Activated T-cell treated with anti-CD3 and anti-CD28 coated beads for 4 hours (primary cell): ENCODE measurements at places on chromosomes 2 and 18.

- DNase-seq, result no peak
Measured at GRCh38 chr2:33363325-33364298, 112.8 kb upstream of the RASGRP3 start.

DNA sequence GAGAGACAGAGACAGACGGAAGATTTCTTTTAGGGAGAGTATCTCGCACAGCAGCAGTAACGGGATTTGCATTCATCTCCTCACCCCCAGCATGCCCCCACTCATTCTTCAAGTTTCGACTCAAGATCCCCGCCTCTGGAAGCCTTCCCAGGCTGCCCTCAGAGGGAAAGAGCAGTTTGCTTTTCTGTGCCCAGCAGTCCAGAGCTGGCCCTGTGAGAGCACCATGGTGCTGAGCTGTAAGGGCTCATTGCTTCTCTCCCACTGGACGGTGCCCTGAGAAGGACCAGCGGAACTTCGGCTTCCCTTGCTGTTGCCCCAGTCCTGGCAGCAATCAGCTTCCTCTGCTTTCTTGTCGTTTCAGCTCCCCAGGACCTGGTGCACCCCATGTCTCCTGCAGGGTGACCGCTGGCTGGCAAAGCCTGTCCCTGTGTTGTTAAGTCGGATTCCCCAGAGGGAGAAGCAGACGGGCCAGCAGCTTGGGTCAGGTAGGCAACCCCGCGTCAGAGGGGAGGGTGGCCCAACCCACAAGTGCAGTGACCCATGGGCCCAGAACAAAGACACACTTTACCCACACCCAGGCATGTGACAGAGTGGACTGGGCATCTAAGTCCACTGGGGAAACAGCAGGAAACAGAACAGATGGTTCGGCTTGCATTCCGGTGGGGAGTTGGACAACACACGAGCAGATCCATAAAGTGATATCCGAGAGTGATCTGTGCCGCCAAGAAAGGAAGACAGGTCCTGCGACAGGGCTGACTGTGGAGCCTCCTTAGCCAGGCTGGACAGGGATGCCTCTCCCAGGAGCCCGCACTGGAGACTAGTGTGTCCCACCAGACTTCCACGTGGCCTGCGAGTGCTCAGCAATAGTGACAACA lies 36.6 kb downstream of the TMEM177 start:
- no peak for DNase-seq

DNA sequence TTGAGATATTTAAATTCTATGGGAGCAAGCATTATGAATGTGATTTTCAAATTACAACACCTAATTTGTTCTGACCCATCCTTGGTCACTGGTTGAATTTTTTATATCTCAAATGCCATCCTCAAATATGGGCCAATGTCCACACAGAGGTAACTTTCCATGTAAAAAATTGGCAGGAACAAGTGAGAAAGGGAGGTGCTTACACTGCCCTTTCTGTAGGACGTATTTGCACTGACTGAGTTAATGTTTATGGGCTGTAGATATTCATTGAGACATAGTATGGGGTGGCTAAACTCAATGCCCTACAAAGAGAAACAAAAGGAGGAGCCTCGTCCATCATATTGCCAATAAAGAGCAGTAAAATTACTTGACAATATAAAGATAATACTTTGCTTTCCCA lies 259.3 kb downstream of the NRXN1 start:
- no peak for DNase-seq

GRCh38 chr2:44946372-44947027 lies 5.0 kb downstream of the SIX3 start:
- no peak for DNase-seq

DNA sequence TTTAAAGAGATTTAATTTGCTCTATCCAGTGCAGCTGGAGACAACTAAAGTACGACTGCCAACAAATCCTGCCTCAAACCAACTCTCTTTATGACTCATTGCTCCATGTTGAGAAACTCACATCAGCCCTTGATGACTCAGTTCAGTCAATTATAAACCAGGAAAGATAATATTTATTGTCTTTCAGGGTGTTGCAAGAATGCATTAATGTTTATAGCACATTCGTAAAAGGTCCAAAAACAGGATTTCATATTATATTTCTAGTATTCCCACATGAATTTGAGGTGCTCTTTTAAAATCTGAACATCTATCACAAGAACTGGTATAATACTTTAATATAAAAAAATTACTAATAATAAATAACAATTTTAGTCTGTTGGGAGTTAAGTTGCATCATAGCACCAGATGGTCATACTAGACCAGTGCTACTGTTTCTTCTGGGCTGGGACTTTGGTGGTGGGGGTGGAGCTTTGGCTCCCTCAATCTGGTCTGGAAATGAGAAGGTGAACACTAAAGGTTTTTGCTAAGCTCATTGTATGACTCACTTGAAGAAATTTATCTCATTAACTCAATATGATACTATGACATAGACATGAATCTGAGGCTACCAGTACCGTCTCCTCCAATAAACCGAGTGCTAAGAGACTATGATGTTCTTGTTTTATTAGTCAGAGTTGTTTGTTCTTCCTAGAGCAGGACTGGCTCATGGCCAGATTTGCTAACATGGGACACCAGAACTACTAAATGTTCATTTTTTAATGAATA lies 26.6 kb upstream of the MAP3K20 start:
- no peak for DNase-seq

- DNase-seq, result no peak
Measured at GRCh38 chr2:129296806-129297205, 682.7 kb upstream of the RAB6C start.
